ENCODE measurements at places on chromosomes 11 and 22.

DNA sequence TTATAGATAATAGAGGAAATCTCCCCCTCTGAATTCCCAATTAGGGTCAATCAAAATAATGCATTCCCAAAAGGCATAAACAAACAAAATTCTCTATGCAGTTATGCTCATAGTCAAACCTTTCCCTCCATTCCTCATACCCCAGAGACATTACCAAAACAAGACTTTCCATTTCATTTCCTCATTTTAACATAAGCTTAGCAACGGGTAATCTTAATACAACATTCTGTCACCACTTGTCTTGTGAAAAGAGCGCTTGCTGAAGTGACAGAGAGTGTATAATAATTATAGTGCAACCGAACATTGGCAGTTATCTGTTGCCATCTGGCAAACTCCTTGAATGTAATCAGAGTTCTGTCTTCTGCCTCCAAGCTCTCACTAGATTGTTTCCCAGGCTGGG lies 1.2 kb upstream of the SLN start:
- ATAC-seq: no peak

DNA sequence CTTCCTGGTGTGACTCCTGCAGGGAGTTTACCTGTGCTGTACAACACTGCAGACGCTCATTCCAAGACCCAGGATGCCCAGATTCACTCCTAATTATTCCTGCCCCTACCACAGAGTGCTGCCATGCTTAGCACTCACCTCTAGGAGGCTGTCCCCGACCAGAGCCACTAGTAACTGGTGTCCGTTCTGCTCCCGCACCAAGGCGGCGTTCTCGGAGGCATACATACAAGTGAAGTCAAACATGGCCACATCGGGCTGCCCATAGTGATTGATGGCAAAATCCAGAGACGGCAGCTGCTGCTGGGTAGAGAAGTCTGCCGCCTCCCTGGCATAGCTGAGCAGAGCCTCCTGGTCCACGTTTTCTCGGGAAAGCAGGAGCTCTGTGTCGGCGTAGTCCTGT lies 122.3 kb upstream of the BID start:
- ATAC-seq: no peak

- peak; percentile 62 for ATAC-seq
Observed at GRCh38 chr22:38696606-38697424, 3.9 kb downstream of the JOSD1 start.

DNA sequence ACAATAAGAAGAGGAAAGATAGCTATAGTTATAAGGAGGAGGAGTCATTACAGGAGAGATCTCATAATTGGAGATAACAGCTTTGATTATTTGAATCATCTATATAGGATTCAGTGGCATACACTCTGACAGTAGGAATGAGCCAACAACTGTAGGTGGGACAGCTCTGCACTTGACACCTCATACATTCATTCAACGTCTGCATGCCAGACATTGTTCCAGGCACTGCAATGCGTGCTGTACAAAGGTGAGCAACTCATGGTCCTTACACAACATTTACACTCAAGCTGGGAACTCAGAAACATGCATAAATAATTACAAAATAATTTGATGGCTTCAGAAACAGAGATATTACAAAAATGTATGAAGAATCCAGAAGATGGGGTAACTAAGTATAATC lies 154.3 kb downstream of the MSANTD4 start:
- ATAC-seq: no peak

GRCh38 chr11:110185599-110185998 lies 92.4 kb downstream of the ZC3H12C start:
- no peak for ATAC-seq

DNA sequence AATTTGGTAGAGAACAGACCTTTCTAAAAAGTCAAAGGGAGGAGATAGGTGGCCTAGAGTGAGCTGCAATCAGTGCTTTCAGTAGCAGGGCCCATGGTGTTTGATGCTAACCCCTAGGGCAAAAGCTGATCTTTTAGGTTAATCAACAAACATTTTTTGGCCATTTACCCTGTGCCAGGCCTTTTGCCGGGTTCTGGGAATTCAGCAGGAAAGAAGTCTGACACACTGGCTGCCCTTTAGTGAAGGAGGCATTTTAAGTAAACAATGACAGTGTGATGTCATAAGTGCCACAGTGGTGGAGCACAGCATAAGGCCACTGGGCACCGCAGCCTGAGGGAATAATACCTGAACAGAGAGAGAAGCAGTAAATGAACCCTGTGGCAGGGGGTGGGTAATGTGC lies 29.0 kb downstream of the C22orf31 start:
- no peak for ATAC-seq

DNA sequence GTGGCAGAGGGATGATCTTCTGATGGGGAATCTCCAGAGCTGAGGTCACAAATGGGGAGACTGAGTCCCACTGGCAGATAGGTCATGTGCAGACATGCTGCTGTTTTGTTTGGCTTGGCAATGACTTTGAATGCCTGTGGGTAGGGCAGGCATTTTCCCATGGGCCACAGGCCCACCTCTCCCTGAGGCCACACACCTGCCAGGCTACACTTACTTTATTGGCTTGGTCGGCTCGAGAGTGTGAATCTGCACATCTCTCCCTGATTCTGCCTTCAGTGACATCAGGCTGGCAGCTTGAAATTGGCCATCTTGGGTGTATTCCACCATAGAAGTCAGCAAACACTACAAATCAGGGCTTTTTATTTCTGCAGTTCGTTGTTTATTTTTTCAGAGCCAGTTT lies 91.5 kb downstream of the GRIK4 start:
- ATAC-seq: no peak

DNA sequence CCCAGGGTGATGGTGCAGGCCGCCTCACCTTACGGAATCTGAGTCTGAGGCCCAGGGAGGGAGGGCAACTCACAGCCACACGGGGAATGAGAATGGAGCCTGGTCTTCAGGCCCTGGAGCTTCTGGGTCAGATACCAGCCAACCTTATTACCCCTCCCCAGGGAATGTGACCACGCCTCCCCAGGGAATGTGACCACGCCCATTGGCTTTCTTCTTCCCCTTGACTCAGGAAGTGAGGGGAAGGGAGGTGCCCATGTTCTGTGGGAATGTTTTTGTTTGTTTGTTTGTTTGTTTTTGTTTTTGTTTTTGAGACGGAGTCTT lies 57.5 kb upstream of the RBFOX2 start:
- no peak for ATAC-seq

GRCh38 chr11:8292351-8292750 lies 28.7 kb upstream of the LMO1 start:
- ATAC-seq: no peak

GRCh38 chr11:81986556-81987161 lies 747.0 kb downstream of the FAM181B start:
- no peak for ATAC-seq

DNA sequence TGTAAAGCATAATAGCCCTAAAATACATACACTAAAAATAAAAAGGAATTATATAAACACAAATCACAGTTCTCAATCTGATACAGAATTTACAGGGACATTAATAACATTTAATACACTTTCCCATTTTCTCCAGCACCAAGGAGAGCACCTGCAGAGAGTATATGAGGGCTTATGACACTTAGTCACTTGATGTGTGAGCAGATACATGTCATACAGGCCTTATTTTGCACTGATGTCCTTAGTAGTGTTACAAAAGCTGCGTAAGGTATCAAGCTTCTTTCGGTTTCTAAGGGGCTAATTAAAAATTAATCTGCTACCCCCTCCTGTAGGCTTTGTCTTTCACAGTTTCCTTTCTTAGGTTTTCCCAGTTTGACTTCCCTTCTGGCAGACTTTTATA lies 61.3 kb downstream of the TRIM44 start:
- ATAC-seq: no peak

DNA sequence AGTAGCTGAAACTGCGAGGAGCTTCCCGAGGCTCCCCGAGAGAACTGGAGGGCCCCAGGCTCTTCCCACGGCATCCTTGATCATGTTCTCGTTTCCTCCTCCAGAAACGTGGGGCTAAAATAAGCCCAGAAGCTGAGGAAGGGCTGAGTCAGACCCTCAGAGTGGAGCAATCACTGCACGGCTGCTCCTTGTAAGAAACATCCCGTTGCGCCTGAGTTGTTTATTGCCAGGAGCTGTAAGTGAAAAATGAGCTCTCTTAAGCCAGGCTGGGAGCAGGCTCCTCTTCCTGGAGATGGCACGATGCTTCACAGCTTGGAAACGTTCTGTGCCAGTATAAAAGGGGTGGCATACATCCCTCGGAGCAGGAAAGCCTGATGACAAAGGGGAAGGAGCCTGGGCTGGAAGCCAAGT lies 47.3 kb upstream of the SYN3 start:
- no peak for ATAC-seq

DNA sequence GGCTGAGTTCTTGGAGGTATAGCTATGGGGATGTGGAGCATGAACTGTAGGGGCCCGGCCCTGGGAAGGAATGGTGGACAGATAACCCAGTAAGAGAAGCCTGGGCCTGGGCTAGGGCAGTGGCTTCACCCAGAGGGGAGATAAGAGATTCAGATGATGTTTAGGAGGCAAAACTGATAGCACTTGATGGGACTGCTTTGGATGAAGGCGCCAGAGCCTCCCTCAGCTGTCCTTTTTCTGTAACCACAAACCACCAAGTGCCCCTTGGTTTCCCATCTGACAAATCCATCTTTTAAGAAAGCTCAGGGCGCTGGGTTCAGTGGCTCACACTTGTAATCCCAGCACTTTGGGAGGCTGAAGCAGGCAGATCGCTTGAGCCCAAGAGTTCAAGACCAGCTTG lies 23.4 kb downstream of the RELT start:
- no peak for ATAC-seq

DNA sequence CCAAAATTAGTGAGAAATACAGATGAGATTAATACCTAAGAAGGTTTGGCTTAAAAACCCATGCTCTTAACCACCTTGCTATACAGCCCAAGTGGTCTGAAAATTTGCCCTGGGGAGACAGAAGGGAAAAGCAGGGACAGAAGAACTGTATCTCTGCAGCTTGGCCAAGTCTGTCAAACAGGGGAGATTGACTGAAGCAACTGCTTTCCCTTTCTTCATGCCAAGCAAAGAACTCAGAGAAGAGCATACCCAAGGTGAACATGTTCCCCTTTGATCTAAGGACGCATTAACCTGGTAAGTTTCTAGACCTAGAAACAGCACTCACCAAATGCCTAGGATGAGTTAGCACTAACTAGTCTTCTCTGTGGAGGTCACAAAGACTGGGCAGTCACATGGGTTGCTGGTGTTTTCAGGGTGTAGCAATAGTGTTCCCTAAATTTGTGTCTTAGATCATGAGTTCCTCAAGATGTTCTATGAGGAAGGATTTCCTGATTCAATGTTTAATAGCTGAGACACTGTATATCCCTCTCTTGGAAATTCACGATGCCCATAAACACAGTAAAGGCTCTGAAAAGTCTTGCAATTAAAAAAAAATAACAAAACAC lies 75.6 kb upstream of the GRAMD1B start:
- no peak for ATAC-seq

- ATAC-seq: no peak
Observed at GRCh38 chr11:116990061-116990473, 108.2 kb downstream of the SIK3 start.

DNA sequence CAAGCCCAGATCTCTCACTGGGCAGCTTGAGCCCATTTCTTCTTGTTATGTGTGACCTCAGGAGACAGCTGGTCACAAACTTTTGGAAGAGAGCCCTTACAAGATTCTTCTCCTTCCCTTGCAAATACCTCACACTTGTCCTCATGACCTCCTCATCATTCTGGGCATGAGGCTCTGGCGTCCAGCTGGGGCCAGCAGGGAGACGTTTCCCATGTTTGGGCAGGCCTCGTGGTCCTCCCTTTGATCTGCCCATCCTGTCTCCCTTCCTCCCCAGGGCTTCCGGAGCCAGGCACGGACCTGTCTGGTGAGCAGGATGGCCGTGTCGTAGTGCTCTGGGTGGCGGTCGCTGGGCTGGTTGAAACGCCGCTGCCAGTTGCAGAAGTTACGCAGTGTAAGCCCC lies 9.7 kb downstream of the ADAMTS8 start:
- no peak for ATAC-seq

DNA sequence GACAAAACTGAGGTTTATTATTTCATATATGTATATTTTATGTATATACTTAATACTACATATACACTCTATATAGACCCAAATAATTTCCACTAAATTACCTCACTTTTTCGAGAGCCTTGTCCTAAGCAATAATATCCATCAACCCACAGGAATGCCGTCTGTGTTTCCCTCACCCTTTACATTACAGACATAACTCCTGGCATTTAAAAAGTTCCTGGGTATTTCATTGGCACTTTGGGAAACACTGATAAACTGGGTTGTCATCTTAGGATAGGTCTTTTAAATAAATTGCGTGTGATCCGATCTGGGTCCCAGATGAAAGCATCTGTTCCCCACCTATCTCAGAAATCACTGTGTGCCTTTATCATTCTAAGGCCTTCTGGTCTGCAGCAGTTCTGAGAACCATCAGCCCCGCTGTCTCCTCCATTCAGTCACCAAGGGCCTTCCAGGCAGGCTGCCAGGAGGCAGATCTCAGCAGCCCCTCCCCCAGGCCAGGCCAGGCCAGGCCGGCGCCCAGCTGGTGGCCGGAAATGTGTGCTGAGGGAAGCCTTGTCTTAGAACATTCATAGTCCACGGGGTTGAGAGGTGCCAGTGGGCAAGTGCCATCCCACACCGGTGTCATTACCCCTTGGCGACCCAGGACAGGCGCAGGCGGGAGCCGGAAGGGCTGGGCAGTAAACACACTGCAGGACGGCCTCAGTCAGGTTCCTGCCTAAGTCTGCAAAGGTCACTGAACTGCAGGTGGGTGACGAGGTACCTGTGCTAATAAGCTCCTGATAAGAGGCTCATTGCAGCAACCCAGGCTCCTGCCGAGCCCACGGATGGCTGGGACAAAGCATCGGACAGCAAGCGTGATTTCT lies 3.3 kb downstream of the FGF19 start:
- ATAC-seq: no peak

GRCh38 chr11:115251126-115251525 lies 253.1 kb downstream of the CADM1 start:
- no peak for ATAC-seq

- no peak for ATAC-seq
Observed at GRCh38 chr11:126861796-126862459, 138.6 kb downstream of the KIRREL3 start.

DNA sequence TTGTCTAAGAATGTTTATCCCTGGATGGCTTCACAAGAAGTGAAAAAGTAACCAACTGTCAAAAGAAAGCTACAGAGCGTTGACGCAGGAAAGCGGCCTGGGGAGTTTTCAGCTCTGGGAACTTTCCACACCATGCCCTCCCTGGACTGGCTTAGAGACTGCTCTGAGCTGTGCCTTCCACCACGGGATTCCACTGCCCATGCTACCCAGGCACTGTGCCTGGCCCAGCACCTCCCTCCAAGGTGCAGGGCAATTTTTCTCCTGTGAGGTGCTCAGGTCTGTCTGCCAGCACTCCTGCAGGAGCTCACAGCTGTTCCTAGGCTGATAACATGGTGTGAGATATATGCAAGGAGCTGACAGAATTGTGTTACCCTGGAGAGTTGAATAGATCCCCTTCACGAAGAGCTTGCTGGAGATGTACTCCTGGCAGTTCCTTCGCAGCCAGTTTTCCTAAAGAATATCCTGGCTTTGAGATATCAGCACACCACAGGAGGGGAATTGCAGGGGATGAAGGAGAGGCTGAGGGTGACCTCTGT lies 258.3 kb upstream of the B3GAT1 start:
- no peak for ATAC-seq
